ENCODE measurements at places on chromosomes 5 and 9.
A peak's percentile ranks its signal among the peaks of the same experiment; 100 is the strongest.

GRCh38 chr9:131036071-131036470 is 27.1 kb downstream of the LAMC3 start:
- DNase-seq: no peak

- no peak for DNase-seq
These were observed 155.4 kb downstream of the PAM start for GRCh38 chr5:102910240-102911226.

DNA sequence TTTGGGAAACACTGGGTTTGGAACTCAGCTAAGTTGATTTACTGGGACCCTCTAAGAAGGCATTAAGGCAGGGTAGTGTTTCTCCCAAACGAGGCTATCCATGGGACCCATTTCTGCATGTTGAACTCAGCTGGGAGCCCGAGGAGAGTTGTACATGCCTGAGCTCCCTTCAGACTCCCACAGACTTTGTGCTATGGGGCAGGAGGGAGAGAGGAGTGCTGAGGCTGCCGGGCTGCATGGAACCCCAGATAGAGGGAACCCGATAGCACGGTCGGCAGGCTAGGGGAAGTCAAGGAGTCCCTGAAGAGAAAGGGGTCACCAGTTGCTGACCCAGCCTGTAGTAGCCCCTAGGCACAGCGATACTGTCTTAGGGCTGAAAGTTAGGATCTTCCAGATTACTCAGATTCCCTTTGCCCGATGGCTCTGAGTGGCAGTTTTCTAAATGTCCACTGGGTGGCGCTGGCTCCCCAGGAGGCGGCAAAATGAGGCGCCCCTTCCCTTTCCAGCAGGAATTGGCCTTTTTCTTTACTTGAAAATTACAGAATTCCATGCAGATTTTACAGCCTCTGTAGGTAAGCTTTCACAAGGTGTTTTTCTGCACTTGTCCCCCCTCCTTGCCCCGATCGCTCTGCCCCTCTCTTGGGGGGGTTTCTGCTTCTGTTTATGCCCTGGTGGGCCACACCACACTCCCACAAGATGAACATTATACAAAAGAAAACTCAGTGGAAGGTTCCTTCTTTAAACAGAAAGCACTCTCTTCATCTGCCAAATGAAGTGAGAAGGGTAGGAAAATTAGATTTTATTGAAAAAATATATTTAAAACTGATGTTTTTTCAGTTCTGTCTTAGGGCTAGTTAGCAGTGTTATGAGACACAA is 17.8 kb downstream of the NANS start:
- peak; percentile 74 for DNase-seq

DNA sequence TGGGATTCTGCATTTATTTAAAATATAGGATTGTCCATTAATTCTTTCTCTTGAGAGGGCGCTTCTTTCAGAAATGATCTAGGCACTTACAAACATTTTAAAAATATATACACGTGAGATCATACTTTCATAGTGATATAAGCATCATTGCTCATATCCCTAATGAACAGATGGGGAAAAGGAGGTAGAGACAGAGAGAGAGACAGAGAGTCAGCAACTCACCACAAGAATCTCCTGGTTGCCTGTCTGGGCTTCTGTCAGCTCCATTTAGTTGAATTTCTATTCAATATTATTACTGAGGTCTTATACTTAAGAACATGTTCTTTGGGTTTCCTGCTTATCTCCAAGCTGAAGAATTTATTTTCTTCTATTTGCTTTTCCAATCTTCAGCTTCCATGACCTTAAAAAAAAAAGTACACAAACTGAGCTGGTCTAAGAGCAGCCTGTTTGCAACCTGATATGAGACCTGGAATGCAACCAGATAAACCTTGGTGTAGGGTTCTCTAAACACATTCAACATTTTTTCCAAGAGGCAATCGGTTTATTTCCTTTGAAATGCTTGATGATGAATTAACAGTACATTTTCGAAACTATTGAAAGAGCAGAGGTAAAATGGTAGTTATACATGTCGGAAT is 51.6 kb upstream of the LIFR start:
- DNase-seq: no peak

GRCh38 chr5:54273715-54274114 is 36.7 kb downstream of the ARL15 start:
- no peak for DNase-seq

DNA sequence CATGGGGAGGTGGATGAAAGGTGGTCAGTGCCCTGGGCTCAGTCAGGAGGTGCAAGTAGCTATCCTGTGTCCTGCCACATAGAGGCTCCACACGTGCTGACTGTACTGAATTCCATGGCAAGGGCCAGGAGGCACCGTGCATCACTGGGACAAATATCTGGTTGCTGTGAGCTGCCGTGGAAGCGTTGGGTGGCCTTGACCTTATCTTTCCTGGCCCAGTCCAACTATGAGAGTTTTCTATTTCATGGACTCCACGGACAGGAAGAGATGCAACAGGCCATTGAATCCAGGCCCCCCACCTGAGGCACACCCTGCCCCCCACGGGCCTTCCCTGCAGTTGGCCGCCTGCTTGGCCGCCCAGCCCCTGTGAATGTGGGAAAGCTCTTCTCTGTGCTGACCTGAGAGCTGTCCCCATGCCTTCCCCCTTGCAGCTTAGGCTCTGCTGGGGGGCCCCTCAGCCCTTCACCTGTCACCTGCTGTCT is 1.7 kb downstream of the GRHPR start:
- DNase-seq: no peak

DNA sequence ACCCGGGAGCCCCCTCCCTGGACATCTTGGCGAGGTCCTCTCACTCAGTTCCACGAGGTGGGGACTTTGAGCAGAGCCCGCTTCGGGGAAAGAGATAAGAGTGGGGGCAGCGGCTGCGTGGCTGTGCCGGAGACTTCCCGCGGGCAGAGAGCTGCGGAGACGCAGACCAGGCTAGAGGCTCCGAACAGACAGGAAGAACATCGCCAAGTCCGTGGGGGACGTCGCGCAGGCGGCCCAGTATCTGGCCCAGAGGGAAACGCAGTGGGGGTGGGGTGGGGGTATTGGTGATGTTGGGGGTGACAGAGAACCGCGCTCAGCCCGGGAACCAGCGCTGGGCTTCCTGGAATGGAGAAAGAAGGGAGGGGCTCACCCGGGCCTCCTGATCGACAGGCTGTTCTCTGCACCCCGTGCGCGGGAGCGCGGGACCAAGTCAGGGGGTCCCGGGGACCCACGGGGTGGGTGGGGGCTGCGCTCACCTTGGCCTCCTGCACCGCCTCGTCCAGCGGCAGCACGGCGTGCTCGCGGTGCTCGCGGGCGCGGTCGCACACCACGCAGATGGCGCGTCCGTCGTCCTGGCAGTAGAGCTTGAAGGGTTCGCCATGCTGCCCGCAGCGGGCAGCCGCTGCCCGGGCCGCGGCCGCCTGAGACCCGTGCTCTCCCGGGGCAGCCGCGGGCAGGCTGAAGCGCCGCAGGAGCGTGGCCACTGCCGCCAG is 727 bp downstream of the TRIM7 start:
- DNase-seq: no peak

DNA sequence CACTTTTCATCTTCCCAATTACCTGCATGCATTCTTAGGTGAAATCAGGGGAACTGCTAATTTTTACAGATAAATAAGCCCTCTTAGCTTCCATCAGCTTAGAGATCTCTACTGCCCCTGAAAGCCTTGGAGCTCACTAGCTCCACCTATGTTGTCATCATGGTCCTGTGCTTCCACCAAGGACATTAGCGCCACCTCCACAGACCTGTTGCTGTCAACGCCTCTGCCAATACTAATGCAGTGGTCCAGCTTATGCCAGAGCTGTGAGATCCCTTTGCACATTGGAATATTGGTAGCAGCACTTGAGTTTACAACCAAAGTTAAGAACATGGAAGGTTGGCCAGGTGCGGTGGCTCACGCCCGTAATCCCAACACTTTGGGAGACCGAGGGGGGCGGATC is 7.7 kb upstream of the SHISAL2B start:
- DNase-seq: no peak

- DNase-seq: no peak
These were observed 367.3 kb upstream of the PAPPA start for GRCh38 chr9:115786321-115786720.

DNA sequence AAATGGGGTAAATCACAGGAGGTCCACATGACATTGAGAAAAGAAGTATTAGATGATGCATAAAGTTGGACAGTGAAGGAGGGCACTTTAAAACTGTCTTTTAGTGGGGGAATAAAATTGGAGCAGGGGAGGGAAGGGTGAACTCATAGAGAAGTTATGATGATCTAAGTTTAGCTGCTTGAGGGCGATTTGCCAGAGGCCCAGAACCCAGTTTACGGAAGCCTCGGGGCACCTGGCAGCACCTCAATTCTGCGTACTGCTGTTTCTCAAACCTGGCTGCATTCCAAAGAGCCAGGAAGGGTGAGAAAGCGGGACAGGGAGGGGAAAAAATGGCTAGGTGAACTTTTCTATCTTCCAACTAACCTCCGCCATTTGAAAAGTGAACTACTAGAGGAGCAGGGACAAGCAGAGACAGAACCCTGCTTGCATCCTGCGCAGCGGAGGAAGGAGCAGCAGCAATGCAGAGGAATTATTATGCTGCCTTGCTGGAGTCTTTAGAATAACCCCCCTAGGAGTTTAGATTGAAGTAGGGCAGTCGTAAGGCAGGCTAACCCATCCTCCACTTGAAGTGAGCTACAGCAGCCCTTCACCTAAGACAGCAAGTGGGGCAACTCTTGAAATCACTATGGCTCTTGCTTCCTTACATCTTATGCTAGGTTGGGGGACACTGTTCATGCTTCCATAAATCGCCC is 316.8 kb downstream of the BRINP1 start:
- DNase-seq: no peak

- no peak for DNase-seq
These were observed 87.3 kb downstream of the CDKN2A start for GRCh38 chr9:21906881-21907280.

GRCh38 chr5:139251695-139252288 is 41.7 kb upstream of the MATR3 start:
- no peak for DNase-seq

- DNase-seq: no peak
These were observed 11.4 kb downstream of the SHB start for GRCh38 chr9:38057416-38058195.

- no peak for DNase-seq
These were observed 5.7 kb downstream of the FIBCD1 start for GRCh38 chr9:130933114-130934046.

- DNase-seq: no peak
These were observed 154.1 kb downstream of the ARHGAP26 start for GRCh38 chr5:142924135-142924883.

DNA sequence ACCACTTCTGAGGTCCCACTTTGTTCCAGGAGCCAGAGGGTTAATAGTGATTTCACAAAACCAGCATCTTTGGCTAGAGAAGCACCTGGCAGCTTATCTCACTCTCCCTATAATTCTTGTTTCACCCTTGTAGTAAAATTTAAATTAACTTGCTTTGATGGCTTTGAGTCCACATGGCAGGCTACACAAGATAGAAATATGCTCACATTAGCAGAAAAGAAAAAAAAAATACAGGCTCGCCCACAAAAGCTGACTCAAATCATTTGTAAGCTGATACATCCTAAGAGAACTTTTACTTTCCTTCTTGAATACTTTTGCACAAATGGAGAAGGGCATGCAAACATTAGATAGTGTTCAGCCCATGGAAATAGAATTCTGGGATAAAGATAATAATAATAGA is 36.2 kb downstream of the TNFSF15 start:
- no peak for DNase-seq

GRCh38 chr9:132414731-132415130 is 4.7 kb downstream of the CFAP77 start:
- DNase-seq: no peak

DNA sequence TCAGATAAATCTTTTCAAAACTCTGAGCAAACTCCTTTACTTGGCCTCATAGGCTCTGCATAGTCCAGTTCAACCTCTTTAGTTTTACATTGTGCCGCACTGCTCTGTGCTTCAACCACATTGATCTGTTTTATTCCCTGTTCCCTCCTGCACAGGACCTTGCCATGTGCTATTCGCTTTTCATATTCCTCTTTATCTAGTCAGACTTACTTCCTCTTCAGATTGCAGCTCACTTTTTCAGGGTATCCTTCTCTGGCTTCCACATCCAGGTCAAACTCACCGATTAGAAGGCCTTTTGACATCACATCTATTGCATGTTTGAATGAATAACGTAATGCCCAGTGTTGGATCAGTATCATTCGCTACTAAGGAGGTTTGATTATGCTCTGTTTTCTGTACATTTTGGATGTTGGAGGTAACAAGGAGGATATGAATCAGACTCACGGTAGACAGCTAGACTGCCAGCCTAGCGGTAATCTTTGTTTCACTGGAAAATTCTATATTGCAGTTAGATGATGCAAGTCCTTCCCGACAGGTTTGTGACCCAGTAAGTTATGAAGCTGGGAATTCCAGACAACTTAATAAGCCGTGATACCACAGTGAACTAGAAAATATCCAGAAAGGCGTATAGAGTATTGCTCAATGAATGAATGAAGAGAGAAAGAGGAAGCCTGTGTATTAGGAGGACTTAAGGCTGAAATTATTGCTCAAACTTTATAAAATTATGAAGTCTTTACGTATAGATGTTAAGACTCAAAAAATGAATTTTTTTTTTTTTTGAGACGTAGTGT is 65.7 kb downstream of the IQGAP2 start:
- DNase-seq: no peak

GRCh38 chr9:618478-618877 is 223.0 kb upstream of the DMRT1 start:
- no peak for DNase-seq

GRCh38 chr5:156534085-156534484 is 207.1 kb downstream of the SGCD start:
- no peak for DNase-seq

DNA sequence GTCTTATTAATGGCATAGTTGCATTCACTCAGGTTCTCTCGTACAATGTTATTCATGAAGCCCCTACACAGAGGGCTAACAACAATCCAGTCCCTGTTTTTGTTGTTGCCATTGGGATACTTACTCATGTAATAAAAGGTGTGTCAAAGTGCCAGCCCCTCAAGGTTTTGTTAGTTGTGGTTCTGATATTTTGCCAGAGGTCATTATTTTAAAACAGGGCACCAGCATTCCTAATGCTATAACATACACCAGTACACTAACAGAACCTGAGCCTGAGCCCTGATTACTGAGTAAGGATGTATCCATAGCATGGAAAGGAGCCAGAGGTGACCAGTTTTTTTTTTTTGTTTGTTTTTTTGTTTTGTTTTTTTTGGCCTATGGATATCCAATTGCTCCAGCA is 50.2 kb downstream of the SMC2 start:
- DNase-seq: no peak

DNA sequence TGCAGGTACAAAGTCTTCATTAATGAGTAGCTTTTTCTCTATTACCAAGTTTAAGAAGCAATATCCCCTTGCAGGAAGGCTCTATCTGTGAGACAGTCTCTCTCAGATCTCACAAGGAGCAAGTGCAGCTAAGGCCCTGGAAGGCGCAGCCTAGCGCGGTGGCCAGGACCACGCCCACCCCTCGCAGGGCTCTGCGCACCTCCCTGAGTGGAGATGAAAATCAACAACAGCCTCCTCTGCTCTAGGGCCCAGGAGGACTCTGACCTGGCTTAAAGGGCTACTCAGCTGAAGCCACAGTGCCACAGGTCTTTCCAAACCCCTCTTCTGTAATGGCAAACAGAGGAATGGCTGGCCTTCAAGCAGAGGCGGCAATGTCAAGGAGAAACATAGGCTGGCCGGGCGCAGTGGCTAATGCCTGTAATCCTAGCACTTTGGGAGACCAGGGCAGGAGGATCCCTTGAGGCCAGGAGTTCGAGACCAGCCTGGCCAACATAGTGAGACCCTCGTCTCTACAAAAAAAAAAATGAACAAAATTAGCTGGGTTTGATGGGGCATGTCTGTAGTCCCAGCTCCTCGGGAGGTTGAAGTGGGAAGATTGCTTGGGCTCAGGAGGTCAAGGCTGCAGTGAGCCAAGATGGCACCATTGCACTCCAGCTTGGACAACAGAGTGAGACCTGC is 11.9 kb downstream of the SEC16A start:
- no peak for DNase-seq

Data from CD8-positive, alpha-beta T cell (primary cell).